Stimulated activated CD8-positive, alpha-beta memory T cell treated with anti-CD3 and anti-CD28 coated beads, Interleukin-4, amount 100 ng/mL, for 1 hour (primary cell): ENCODE measurements at places on chromosomes 6 and 20.

DNA sequence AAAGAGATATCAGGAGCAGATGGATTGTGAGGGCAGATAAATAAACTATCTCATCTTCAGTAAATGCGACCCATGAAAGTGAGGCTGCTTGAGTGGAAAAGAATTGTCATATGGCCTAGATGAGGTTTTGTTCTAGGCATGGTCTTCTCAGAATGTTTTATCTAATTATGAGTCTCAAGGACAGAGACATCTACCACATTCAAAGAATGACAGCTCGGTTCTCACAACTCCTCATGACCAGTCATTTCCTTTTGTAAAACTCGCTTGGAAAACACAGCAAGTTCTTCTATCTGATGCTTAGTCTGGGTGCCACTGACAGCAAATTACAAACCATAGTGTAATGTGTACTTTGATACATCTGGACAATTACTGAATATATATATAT lies 140.5 kb downstream of the CCDC170 start:
- no peak for DNase-seq

DNA sequence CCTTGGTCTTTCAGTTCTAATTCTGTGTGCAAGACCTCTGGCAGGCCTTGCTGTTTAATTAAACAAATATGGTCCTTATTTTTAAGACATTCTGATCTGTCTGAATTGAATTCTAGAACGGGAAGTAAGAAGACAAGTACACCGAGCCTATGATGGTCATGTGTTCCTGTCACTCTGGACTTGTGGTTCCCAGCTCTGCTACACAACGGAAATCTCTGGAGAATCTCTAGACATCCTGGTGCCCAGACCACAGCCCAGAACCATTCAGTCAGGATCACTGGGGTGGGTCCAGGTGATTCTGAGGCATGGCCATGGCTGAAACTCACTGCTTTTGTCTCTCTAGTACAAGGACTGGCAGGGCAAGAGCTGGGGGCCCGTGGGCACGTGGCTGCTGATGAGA lies 15.9 kb upstream of the KCNK16 start:
- DNase-seq: no peak

- DNase-seq: no peak
Observed at GRCh38 chr6:135464634-135465033, 32.9 kb downstream of the AHI1 start.

DNA sequence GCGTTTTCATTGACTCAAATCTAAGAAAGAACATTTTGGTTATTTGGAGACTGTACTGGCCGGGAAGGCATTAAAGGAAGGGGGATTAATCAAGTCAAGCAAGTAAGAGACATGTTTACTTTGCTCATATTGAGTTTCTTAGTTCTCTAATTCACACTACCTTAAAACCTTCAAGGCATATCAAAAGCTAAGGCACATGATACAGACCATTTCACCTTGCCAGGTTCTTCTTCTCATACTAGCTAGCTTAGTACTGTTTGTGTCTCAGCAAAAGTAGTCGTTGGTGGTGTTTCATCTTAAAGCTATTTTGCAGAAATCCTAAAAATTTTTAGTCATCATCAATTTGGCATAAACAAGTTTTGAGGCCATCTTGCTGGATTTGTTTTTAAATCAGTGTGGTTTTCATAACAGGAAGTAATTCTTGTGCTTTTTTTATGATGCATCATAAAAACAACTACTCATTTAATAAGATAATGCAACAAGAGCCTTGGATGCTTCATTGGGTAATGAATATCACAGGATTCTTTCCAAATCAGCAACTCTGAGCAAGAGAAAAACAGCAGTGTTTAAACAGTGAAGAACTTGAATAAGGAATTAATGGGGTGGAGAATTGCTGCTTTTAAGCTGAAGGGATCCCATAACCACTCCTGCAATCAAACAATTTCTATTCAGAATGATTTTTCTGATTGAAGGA lies 425.3 kb downstream of the EPM2A start:
- DNase-seq: no peak

- no peak for DNase-seq
Observed at GRCh38 chr6:25946631-25947030, 16.0 kb upstream of the TRIM38 start.

GRCh38 chr6:127267646-127268625 lies 1.3 kb downstream of the RNF146 start:
- no peak for DNase-seq

DNA sequence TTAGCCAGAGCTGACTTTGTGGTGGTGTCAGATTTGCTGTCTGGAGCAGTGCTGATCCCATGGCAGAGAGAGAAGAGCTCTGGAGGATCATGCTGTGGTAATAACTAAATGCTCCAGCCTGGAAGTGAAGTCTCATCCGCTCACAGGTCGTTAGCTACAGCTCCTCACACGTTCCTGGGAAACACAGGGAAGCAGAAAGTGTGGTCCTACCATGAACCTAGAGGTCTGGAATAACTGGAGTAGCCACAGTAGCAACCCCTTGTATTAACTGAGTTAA lies 2.7 kb downstream of the HIVEP1 start:
- no peak for DNase-seq

- DNase-seq: no peak
Observed at GRCh38 chr6:3584606-3585005, 127.8 kb upstream of the SLC22A23 start.

DNA sequence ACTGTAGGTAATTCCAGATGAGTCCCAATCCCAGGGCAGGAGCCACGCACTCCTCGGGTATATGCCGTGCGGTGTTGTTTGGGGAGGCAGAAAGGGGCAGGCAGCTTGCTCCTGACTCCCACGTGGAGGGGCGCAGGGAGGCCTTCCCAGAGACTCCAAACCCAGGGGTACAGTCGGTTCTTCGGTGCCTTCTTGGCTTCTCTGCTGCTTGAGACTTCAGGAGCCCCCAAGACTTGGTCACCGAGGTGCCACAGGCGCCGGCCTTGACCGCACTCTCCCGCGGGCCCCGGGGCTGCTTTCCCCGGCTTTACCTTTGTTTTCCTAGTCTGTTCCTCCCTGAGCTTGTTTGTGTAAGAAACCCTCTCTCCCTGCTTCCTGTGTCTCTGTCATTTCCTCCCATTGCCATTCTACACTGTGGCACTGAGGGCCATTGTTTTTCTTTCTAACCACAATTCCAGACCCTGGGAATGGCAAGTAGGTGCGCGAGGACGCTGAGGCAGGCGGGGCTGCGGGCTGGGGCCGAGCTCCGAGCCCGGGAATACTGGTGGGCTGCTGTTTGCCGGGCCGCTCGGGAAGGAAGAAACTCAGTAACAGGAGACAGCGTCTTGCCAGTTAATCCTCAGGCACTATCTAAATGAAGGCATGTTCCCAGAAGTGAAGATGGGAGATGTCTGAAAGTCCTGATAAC lies 215.6 kb upstream of the HEY2 start:
- no peak for DNase-seq

DNA sequence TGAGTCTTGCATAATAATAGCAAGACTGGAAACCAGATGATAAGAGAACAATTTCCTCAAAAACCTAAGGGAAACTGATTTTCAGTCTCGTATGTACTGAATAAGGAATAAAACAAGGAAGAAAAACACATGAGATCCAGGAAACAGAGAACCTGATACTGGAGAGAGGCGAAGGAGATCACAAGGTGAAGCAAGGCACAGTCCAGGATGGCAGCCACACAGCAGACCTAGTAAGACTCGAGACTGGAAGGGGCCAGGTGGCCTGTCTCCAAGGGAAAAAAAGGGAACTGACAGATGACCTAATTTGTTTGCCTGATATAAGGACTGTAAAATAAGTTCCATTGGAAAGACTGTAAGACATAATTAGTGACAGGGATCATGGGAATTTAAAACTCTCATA lies 71.1 kb downstream of the TASP1 start:
- DNase-seq: no peak

GRCh38 chr6:75317503-75318206 lies 33.1 kb upstream of the TMEM30A start:
- no peak for DNase-seq

- no peak for DNase-seq
Observed at GRCh38 chr6:10426781-10427279, 12.0 kb upstream of the TFAP2A start.

- DNase-seq: no peak
Observed at GRCh38 chr20:4569092-4569491, 152.6 kb upstream of the PRND start.

DNA sequence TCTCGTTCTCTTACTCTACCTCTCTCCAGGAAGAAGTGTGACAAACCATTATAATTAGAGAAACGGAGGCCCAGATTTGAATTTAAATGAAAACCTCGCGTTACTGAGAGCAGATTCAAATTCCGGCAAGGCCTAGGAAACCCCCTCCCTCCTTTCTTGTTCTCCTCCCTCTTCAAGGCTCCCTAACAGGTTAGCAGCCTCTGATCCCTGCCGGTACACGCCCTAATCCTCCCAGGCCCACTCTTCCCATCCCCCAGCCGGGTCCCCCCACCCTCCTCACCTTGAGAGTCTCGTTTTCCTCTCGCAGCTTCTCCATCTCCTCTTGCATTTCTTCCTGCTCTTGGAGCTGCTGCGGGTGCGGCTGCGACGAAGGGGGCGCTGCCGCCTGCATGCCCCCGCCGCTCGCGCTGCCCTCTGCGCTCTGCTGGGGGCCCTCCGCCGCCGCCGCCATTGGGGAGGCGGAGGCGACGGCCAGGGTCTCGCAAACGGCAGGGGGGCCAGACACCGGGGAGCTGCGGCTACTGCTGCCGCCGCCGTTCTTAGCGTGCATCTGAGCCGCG lies 3.8 kb downstream of the MTCL3 start:
- DNase-seq: no peak

DNA sequence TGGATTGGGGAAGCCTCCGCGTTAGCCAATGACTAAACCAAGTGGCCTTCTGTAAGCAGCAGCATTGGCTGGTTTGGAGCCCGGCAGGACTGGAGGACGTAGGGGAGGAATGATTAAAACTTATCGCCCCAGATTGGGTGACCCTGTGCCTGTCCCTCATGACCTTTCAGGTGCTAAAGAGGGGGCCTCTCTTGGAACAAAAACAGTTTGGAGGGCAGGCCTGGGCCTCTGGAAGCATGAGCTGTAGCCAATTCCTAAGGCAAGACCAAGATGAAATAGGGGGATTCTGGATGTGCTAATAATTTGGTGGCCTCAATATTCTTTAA lies 1.4 kb downstream of the GMPR start:
- DNase-seq: no peak

- DNase-seq: no peak
Observed at GRCh38 chr20:62666736-62667529, 24.6 kb downstream of the SLCO4A1 start.
